Frontal cortex (tissue), 4 donors: ENCODE measurements at places on chromosomes 3 and 15. TPM values are rescaled to one million over a fixed set of nuclear protein-coding genes. Genes with fewer than 3 reads are reported as not detected.

- DNase-seq, result no peak
These were observed 515.2 kb upstream of the CCDC54 start for GRCh38 chr3:106862067-106862466.

GRCh38 chr3:188595890-188596376 is 442.0 kb downstream of the LPP start:
- DNase-seq, result no peak

DNA sequence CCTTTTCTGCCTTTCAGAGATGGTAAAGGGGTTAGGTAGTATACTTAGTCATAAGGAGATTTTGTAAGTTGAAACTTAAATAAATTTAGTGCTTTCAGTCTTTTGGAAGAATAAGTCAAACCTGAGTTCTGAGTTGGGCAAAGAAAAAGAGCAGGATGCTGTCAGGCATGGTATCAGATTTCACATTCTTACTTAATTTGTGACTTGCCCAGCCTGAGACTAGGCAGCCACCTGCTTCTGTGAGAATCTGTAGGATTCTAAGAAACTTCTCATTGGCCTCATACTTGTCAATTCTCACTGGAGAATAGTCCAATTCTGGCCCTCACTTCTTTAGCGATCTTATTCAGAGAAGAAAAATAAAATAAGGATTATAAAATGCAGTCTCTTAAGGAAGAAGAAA is 577.5 kb downstream of the DIPK2A start:
- no peak for DNase-seq

- no peak for DNase-seq
These were observed 540.7 kb upstream of the KCNMB2 start for GRCh38 chr3:177995381-177996085.

GRCh38 chr3:106004826-106005225 is 136.0 kb upstream of the CBLB start:
- no peak for DNase-seq

Gene PROS1
- 12.2 TPM for total RNA-seq

DNA sequence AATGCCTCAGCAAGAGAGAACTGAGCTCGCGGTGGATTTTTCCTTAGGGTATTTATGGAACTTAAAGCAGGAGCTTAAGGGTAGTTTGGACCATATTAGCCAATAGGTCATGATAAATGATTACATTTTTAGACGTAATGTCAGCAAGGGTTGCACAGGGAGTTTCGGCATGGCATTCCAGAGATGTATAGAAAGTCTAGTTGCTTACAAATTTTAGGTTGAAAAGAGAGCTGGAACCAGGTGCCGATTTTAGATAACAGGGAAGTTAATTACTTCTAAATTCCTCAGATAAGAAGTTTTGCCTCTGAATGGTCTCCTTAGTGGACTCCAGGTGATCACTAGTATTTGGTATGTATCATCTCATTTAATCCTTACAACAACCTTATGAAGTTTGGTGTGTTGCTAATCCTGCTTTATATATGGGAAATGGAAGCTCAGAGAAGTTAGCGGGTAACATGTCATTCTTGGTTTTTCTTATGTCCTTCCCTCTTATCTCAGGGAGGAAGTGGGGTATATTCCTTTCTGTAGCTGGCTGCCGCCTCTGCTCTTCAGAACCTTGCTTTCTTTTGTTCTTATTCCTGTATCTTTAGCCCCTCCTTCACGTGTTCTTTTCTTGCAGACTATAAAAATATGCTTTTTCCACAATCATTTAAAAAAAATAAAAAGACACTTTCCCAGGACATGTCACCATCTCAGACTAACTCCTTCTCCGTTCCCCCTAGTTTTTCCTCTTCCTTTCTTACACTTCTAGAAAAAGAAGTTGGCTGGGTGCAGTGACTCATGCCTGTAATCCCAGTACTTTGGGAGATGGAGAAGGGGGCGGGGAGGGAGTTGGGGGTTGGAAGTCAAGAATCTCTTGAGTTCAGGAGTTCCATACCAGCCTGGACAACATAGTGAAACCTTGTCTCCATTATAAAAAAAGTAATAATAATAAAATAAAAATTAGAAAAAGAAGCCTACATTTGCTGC is 25.7 kb downstream of the IQGAP1 start:
- no peak for DNase-seq

GRCh38 chr15:37015035-37015434 is 85.3 kb downstream of the MEIS2 start:
- DNase-seq, result no peak

GRCh38 chr15:69805248-69805953 is 292.3 kb downstream of the TLE3 start:
- no peak for DNase-seq

Gene LMCD1
- 0.41 TPM for total RNA-seq

DNA sequence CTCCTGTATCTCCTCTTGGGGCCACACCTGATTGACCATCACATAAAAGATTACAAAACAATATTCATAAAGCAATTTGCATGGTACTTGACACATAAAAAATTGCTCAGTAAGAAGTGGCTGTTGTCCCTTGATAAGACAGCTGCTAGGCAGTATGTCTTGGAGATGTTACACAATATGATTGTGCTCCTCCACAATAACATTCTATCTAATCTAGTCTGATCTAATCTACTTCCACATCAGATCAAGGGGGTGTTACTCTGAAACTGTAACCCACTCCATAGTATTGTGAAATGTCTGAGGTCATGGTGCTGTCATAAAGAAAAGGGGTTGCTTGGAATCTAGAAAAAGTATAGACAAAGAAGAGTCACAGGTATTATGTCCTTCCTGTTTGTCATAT is 23.4 kb upstream of the AQP9 start:
- DNase-seq, result no peak

Gene SLC4A7
- total RNA-seq, result 658 TPM

- DNase-seq, result no peak
These were observed 4.4 kb upstream of the IQSEC1 start for GRCh38 chr3:13077431-13078162.

- DNase-seq, result no peak
These were observed 8.3 kb upstream of the SNX22 start for GRCh38 chr15:64143276-64143675.

DNA sequence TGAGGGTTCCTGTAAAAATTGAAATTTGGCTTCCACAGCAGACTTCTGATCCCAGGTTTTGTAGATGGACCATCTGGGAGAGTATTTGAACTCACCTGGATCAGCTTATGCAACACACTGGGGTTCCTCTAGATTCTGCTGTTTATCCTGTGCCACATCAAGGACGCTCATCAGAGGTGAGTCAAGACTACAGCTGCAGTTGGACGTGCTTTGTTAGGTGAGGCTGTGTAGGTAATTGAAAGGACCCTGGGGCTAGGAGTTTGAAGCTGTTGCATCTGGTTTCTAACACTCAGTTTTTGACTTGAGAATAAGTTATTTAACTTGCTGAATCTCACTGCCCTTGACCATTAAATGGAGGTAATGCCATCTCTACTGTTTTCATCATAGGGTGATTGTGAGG is 394.2 kb downstream of the EDEM1 start:
- DNase-seq, result no peak

Gene BMF
- 2.9 TPM for total RNA-seq

Gene PRSS50
- total RNA-seq, result not detected

DNA sequence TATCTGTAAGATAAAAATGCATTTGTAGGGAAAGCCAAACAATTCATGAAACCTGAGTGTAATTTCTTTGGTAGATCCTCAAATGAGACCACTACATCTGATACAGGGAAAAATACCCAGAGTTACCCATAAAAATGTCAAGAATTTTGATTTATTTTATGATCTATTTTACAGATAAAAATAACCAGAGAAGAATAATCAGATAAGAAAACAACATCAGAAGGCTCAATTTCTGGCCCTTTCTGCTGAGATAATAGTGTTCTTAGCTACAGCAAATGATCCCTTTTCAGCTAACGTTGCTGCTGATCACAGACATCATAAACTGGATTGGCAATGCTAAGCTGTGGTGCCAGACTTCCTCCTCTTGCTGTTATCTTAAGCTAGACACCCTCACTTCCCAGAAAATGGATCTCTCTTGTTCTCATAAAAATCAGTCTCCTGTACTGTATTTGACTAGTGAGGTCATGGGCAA is 21.3 kb upstream of the TMEM108 start:
- DNase-seq, result no peak

Gene CCDC39
- 0.82 TPM for total RNA-seq

GRCh38 chr3:143810953-143811265 is 37.4 kb downstream of the SLC9A9 start:
- DNase-seq, result no peak

DNA sequence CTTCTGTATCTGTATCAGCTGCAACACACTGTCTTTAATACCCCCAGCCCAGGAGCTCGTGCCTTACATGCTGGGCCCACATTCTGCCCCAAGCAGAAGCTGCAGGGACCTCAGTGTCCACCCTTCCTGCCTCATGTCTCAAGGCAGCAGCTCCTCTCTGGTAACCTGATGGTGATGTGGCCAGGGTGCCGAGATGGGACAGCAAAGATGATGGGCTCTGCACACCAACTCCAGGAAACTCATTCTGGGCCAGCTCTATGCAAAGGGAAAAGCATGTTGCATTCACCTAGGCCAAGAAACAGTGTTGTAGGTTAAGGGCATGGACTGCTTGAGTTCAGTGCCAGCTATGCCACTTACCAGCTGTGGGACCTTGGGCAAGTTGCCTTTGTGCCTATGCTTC is 79.5 kb upstream of the PRR23C start:
- no peak for DNase-seq

DNA sequence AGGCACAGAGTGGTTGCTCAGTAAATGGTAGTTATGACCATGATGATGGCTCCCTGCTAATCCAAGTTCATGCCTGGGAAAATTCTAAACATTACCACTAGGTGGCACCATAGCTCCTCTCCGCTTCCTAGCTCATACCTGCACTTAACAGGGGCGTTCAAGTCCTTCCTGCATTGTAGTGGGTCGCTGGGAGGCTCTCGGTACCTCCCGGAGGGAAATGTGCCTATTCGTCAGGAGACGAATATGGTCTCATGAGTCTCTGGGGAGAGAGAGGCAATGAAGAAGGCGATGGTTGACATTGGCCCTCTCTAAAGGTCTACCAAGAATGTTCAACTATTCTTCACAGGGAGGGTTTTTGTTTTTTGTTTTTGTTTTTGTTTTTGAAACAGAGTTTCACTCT is 10.9 kb downstream of the MESP1 start:
- DNase-seq, result peak; percentile 74

DNA sequence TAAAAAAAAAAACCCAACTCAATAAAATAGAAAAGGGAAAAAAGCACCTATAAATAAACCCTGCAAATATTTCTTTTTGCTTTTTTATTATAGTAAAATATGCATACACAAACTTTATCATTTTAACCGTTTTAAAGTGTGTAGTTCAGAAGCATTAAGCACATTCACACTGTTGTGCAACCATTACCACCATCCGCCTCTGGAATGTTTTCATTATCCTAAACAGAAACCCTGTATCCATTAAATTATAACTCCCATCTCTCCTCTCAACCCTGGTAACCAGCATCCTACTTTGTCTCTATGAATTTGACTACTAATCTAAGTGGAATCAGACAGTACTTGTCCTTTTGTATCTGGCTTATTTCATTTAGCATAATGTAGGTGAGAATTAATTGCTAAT is 15.0 kb downstream of the CDCP1 start:
- no peak for DNase-seq

DNA sequence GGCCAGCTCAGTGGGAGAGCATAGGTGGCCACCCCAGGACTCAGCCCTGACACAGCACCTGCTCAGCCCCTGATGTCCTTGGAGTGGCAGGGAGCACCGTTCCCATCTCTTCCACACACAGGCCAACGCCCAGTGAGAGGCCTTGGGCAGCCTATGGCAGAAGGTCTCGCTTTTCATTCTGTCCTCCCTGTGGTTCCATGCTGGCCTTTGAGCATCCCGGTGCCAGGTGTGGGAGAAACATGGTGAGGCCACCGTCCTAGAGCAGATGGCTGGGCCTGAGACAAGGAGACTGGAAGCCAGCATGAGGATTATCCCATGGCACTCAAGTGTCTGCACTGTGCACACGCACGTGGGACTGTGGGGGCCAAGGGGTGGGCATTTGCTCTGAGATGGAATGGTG is 25.1 kb downstream of the ADCY5 start:
- DNase-seq, result no peak

- no peak for DNase-seq
These were observed 284.2 kb downstream of the C3orf38 start for GRCh38 chr3:88434001-88434400.

DNA sequence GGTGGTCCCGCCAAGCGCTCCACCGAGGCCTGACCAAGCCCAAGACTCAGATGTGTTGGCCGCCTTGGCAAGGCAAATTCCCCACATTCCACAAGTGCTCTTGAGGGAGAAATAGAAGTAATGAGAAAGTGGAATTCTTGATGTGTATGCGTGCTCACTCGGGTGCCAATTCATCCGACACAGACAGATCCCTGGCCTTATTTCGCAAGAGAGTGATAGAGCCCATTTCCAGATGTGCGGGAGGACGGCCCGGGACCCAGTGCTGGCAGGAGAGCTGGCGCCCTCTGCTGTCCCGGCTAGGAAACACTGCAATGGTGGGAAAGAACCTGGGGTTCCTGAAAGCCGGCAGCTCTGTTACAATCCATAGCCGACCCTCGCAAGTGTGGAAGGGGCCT is 76.0 kb downstream of the HMG20A start:
- DNase-seq, result no peak

DNA sequence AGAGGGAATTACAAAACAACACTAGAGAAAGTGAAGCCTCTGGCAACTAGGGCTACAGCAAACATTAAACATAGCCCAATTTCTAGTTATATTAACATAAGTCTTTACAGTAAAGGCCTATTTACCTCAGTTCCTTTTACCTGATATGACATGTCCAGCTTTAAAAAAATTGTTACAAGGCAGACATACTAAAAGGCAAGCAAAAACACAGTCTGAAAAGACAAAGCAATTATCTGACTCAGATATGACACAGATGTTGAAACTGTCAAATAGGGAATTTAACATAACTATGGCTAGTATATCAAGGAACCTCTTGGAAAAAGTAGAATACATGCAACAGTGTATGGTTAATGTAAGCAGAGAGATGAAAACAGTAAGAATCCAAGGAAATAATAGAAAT is 238.6 kb downstream of the RAP2B start:
- no peak for DNase-seq

- no peak for DNase-seq
These were observed 557.2 kb downstream of the SI start for GRCh38 chr3:164521139-164521538.

DNA sequence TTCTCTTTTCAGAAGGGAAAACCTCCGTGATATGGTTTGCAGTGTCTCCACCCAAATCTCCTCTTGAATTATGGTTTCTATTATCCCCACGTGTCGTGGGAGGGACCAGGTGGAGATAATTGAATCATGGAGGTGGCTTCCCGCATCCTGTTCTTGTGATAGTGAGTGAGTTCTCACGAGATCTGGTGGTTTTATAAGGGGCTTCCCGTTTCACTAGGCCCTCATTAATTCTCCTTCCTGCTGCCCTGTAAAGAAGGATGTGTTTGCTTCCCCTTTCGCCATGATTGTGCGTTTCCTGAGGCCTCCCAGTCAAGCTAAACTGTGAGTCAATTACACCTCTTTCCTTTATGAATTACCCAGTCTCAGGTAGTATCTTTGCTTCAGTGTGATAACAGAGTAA is 692.7 kb upstream of the GRM7 start:
- no peak for DNase-seq

GRCh38 chr15:82530006-82530405 is 10.3 kb downstream of the RPS17 start:
- no peak for DNase-seq

Gene TLR9
- total RNA-seq, result not detected

Gene RPP25
- 7.3 TPM for total RNA-seq

GRCh38 chr3:13415997-13416793 is 3.9 kb downstream of the NUP210 start:
- peak; percentile 12 for DNase-seq

- DNase-seq, result no peak
These were observed 17.5 kb upstream of the HACD2 start for GRCh38 chr3:123602325-123602724.

Gene IMPG2
- 3.3 TPM for total RNA-seq

GRCh38 chr15:78067328-78068228 is 9.9 kb downstream of the TBC1D2B start:
- no peak for DNase-seq

Gene MELTF
- total RNA-seq, result 1.2 TPM
